Left ventricle myocardium superior (tissue), 1 donor: ENCODE measurements at places on chromosomes 2 and 18. TPM values are rescaled to one million over a fixed set of nuclear protein-coding genes. Genes with fewer than 3 reads are reported as not detected.

The APOB gene
- 9.7 TPM for total RNA-seq

The HOXD9 gene
- total RNA-seq = not detected

The LRRTM4 gene
- 0.69 TPM for total RNA-seq

The PER2 gene
- 4.5 TPM for total RNA-seq

The CNGA3 gene
- not detected for total RNA-seq

The UGT1A8 gene
- not detected for total RNA-seq

The SNORC gene
- total RNA-seq = 1.3 TPM

The DYNC2LI1 gene
- total RNA-seq = 8.1 TPM

The TMEM247 gene
- total RNA-seq = not detected

The NTSR2 gene
- not detected for total RNA-seq

The MOCOS gene
- total RNA-seq = 0.27 TPM

The SPEG gene
- 111 TPM for total RNA-seq

The ANKRD30B gene
- not detected for total RNA-seq

The NPAS2 gene
- 40.9 TPM for total RNA-seq

The REG3G gene
- not detected for total RNA-seq

The CPS1 gene
- 3.1 TPM for total RNA-seq

The ADCYAP1 gene
- total RNA-seq = 0.17 TPM

The LCT gene
- not detected for total RNA-seq

The CXCR4 gene
- total RNA-seq = 3.6 TPM

The MTCL1 gene
- total RNA-seq = 6.7 TPM

The DES gene
- 14,457 TPM for total RNA-seq

The NT5DC4 gene
- total RNA-seq = not detected

The REEP1 gene
- 21.3 TPM for total RNA-seq

The SDC1 gene
- 0.42 TPM for total RNA-seq

The LRRC30 gene
- total RNA-seq = not detected

The KIF1A gene
- total RNA-seq = 1.6 TPM

The BOK gene
- total RNA-seq = 3.6 TPM

The RAD51AP2 gene
- total RNA-seq = 0.10 TPM

The NEUROD1 gene
- total RNA-seq = not detected

The ASB18 gene
- total RNA-seq = 3.8 TPM

The SCG2 gene
- total RNA-seq = not detected

The MAP3K19 gene
- not detected for total RNA-seq

The CNTNAP5 gene
- total RNA-seq = not detected
